ENCODE measurements at places on chromosomes 2 and 18.

- no peak for DNase-seq
These were observed 182.5 kb downstream of the C1D start for GRCh38 chr2:67880291-67880761.

GRCh38 chr2:136394136-136395060 lies 276.4 kb upstream of the CXCR4 start:
- DNase-seq: no peak

DNA sequence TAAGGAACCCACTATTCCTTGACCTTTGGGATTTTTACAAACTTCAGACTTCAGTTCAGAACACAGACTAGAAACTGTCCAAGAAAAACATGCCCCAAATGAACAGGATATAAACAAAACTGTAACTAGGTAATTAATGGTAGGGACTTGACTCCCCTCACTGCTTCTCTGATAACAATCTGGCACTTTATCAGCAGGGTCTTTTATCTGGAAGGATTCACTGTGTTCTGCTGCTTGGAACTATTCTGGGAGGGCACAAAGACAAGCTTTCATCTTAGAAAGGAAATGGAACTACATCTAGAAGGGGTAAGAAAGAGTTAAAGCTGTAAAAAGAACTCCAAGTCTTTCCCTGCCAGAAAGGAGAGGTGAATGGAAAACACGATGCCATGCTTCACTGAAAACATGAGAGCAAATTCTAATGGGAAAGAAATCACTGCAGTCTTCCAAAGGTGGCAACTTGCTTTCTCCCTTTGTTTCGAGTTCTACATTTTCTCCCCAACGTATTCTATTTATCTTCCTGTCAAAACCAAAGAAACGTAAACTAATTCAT lies 181.2 kb downstream of the THADA start:
- DNase-seq: no peak

DNA sequence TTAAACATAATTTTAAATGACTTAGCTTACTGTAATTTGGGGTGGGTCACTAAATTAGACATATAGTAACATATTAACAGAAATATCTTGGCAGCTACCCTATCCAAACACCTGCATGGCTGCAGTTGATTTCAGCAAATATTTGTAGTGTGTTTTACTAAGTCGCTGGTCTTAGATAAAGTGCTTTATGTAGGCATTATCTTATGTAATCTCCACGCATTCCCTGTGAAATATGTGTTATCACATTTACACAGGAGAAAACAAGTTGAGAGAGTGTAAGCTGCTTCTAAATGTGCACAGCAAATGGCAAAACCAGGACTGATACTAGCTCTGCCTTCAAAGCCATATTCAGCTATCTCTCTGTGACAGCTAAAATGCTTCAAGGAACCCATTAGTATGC lies 72.0 kb downstream of the NYAP2 start:
- no peak for DNase-seq

DNA sequence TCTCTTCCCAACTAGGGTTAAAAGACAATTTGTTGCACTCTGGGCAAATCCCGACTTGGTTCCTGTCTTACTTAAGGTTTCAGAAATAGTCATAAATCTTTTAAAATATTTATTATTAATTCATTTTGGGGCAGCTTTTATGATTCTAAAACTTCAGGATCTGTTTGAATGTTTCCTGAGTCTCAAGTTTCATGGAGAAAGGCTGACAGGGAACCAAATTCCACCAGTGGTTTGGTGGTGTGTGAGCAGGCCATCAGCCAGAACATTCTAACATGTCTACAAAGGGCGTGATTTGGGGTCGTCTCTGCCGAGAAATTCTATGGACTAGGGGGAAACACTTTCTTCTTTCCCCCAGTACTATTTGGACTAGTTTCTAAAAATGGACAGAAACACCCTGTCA lies 366.4 kb downstream of the ZNF521 start:
- DNase-seq: no peak

DNA sequence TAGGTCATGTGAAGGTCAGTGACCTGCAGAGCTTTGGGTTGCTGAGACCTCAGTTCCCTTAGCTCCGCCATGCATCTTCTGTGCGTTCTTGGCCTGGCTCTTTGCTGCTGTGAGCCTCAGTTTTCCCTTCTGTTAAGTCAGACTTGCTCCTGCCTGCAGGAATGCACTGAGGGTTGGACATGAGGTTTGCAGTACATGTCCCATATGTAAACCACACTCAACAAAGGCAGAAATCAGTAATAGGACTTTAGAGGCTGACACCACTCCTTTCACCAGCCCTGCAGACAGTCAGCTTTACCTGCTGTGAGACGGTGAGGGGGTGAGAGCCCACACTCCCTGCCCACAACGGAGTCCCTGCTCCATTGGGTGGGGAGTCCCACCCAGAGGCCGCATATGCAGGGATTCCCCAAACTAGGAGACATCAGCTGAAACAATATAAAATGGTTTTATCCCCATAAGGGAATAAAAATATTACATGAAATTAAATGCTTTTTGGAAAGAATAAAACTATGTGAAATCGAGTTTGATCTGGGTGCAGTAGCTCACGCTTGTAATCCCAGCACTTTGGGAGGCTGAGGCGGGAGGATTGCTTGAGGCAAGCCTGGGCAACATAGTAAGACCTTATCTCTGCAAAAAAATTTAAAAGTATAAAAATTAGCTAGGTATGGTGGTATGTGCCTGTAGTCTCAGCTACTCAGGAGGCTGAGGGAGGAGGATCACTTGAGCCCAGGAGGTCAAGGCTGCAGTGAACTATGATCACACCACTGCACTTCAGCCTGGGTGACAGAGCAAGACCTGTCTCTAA lies 55.1 kb downstream of the MYO7B start:
- no peak for DNase-seq

DNA sequence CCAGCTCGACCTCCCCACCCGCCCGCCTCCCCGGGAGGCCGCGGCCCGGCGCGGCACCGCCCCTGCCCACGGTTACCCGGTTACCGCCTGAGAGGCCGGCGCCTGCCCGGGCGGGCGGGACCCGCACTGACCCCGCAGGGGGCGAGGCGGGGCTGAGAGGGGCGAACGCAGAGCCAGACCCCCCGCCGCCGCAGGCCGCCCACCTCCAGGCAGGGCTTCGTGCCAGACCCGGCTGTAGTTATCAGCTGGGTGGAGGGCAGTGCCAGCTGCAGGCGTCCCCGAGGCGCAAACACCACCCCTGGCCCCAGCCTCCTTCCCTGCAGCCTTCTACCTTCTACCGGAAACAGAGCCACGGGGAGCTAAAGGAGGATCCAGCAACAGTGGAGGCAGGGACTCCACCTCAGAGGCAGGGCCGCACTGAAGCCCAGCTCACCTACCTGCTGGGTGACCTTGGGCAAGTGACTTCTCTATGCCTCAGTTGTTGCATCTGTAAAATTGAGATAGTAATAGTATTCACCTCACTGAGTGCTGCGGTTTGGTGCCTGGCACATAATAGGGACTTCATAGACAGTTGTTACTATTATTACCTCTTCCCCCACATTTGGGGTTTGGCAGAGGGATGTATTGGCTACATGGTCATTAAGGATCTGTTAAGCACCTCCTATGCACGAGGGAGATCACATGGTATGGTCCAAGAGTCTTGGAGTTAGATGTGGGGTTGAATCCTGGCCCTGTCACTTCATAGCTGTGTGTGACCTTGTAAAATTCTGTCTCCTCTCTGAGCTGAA lies 231.6 kb upstream of the SMAD2 start:
- DNase-seq: no peak

DNA sequence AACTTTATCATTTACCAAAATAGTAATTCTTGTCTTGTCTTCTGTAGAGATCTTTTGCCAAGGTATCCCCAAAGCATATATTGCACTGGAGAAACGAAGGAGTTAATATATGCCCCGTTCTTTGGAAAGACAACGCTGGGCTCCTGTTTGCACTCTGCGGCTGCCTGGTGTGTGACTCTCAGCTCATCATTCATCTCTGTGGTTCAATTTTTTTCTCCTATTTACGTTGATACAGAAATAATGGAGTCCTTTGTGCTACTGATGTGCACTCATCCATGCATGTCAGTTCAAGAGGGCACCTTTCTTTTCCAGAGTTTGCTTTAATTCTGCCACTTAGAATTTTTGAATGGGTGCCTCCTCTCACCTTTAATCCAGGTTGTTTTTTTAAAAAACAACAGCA lies 655.5 kb downstream of the DCDC2C start:
- DNase-seq: no peak

- DNase-seq: no peak
These were observed 48.1 kb downstream of the MYOM1 start for GRCh38 chr18:3171631-3172030.
